HFFc6 (cell line): ENCODE measurements at places on chromosomes 11 and 22.

- no peak for DNase-seq
Observed at GRCh38 chr22:43643387-43643786, 168.7 kb downstream of the EFCAB6 start.

DNA sequence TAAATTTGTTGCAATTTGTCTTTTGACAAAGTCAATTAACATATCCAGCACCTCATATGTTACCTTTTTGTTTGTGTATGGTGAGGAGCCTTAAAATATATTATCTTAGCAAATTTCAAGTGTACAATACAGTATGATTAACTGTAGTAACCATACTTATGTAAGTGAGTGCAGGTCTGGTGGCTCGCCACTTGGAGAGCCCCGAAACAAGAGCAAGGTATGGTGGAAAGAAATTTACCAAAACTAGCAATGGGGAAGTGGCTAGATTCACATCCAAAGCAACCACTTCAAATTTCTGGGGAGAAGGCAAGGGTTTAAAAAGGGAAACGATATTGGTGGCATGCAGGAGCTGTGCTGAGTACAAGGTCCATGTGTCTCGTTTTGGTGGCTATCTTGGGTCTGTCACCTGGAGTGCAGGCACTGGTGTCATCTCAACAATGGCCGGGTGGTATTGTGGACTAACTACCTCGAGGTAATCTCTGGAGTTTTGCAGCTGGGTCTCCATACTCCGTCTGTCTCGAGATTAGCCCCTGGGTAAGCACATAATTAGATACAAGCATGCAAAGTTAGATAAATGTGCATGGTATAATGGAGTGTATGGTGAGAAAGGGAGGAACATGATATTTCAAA is 8.2 kb upstream of the FNBP4 start:
- DNase-seq, result no peak

GRCh38 chr11:78993802-78994430 is 419.3 kb upstream of the NARS2 start:
- no peak for DNase-seq

GRCh38 chr11:60263402-60263801 is 17.1 kb upstream of the MS4A4A start:
- no peak for DNase-seq

DNA sequence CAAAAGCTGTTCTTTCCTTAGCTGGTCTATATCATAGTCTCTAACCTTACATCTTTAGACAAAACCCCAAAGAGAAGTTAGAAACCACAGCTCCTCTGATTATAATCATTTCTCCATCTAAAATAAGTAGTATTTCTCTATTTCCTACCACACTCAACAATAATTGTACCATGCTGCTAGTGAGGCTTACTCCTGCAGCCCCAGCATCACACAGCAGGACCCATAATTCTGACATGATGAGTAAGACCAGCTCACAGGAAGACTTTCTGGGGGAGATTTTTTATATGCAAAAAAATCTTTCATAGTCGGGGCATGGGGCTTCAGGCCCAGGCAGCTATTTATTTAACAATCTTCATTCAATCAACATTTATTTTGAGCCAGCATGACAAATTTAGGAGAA is 441.6 kb downstream of the DYNC2H1 start:
- no peak for DNase-seq

- peak; percentile 63 for DNase-seq
Observed at GRCh38 chr11:33329705-33330329, 72.6 kb downstream of the HIPK3 start.
